Neural crest cell (in vitro differentiated cells): ENCODE measurements at places on chromosomes 2 and 18. TPM values are rescaled to one million over a fixed set of nuclear protein-coding genes. Genes with fewer than 3 reads are reported as not detected.

CPO gene
- total RNA-seq = 0.25 and 0.47 TPM in 2 replicates

TRPM8 gene
- 0.07 TPM in 1 of 2 replicates, not detected in the other for total RNA-seq

DNA sequence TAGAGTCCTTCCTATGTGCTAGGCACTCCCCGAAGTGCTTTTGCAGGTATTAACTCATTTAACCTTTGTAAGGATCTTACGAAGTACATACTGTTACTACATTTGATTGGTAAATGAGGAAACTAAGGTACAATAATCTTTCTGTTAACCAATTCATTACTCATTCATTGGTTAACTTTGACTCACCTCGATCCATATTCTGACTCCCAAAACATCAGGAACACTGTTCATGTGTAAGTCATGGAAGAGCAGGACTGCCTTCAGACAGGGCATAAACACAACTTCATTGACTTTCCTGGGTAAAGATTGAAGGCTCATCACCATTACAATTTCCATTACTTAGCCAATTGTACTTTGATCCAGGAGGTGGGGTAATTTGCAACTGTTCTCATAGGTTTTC is 40.6 kb downstream of the NAPG start:
- DNase-seq = no peak

DNA sequence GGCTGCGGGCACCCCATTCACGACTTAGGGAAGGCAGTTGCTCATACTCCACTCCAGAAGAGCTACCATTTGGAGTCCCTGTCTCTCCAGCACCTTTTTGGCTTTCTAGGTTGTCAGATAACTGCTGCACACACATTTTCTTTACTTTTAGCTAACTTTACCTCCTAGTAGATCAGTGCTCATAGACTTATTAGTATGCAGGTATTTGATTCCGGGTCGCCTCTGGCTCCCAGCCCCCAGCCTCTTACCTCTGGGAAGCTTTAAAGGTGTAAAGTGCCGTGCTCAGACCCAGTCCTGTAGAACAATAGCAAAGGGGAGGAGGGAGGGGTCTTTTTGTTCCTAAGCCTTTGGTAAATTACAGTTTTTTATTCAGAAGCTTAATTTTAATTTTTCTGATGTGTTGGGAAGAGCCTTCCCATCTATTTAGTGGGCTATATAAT is 102.9 kb downstream of the SPTBN1 start:
- DNase-seq = no peak

DNA sequence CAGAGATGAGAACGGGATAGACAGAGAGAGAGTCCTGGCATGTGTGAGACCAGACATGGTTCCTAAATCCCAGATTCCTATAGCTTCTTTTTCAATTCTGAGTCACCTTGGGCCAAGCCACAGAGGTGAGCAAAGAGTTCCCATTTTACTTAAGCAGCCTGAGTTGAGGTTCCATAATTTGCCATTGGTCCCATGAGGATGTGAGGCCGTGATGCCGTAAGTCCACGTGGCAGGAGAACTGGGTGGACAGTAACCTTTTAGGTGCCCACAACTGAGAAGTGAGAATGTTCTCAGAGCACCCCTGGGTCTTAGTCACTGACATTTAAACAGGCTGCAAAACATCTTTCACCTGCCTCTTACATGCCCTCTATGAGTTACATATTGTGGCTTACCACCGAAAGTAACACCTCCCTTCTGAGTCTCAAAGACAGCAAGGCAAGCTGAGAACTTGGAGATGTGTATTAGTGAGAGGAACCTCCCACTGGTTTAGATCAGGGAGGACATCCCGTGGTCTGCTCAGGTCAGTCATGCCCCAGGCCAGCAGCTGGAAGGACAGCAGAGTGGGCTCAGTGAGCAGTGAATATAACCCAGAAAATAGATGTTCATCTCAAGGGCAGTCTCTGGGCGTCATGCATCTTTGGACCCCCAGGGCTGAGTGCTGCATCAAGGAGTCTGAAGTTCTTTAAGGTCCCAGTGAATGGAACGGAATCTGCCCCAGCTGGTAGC is 127.9 kb upstream of the LGALSL start:
- no peak for DNase-seq
